NCI-H187 (cell line): ENCODE measurements at places on chromosomes 7 and 10.

- no peak for DNase-seq
Observed at GRCh38 chr7:155785536-155785935, 26.7 kb downstream of the SHH start.

- no peak for DNase-seq
Observed at GRCh38 chr7:121985476-121986030, 112.6 kb downstream of the PTPRZ1 start.

DNA sequence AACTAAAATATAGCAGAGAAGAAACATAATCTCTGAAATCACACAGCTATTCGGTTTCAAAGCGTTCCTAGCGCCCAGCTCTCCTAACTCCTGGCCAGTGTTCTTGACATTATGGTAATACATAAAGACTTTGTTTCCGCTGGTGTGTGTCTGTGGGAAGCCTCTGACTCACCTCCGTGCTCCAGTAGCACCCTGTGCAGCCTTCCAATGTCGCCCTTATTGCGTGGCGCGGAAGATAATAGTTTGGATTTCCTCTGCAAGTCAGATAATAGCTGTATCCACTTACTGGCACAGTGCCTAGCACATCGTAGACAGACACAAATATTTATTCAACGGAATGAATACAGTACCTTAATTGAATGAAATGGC, 570 bp downstream of the BMS1 start:
- no peak for DNase-seq

GRCh38 chr7:35605760-35606159, 89.2 kb downstream of the HERPUD2 start:
- DNase-seq = no peak

GRCh38 chr10:61592581-61592980, 70.1 kb upstream of the CABCOCO1 start:
- DNase-seq = no peak

DNA sequence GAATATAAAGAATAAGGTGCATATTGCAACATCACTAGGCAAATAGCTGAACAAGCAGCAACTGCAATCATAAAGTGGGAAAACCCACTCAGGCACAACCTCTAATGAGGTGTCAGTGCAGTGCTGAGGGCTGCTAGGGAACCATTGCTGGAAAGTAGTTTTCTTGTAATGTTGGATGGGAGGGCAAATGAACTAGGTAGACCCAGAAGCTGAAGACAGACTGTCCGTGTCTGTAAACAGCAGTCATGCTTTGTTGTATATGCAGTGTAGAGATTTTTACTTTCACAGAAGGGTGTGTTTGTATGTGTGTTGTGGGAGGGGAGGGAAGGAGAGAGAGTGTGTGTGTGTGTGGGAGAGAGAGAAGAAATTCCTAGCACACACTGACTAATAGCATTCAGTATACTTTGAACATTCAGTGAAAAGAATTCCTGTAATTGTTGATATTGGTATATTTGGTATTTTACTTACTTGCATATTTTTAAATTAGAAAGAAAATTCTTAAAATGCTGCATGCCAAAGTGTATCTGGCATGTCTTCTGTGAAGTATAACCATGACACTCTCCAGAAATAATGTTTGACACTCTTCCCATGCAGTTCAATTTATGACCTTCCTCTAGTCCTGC, 28.8 kb downstream of the ITGB8 start:
- no peak for DNase-seq

DNA sequence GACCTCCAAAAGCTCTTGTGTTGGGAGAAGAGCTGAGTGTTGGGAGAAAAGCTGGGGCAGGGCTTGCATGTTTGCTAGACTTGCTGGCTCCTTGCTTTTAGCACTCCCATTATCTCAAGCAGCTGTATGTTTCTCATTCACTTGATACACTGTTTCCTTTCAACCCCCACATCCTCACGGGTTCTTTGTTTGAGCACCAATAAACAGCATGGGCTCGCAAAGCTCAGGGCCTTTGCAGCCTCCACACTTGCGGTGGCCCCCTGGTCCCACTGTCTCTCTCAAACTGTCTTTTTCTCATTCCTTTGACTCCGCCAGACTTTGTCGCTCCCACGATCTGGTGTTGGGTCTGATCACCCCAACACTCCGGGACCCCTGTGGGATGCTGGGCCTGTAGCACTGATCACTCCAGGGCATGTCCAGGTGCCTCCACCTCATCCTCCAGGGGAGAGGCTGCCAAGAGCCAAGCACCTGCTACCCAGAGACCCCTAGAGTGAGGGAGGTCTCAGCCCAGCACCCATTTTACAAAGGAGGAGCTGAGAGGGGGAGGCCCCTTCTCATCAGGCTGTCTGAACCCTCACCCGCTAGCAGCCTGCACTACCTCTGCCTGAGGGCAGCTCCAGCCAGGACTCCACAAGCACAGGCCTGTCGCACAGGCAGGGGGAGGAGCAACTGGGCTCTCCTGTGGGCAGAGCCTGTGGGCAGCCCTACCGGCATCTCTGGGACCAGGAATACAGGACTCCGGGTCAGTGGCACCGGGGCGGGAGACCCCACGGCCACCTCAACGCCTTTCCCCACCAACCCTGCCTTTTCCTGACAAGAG, 49.1 kb upstream of the MSMB start:
- DNase-seq = no peak

DNA sequence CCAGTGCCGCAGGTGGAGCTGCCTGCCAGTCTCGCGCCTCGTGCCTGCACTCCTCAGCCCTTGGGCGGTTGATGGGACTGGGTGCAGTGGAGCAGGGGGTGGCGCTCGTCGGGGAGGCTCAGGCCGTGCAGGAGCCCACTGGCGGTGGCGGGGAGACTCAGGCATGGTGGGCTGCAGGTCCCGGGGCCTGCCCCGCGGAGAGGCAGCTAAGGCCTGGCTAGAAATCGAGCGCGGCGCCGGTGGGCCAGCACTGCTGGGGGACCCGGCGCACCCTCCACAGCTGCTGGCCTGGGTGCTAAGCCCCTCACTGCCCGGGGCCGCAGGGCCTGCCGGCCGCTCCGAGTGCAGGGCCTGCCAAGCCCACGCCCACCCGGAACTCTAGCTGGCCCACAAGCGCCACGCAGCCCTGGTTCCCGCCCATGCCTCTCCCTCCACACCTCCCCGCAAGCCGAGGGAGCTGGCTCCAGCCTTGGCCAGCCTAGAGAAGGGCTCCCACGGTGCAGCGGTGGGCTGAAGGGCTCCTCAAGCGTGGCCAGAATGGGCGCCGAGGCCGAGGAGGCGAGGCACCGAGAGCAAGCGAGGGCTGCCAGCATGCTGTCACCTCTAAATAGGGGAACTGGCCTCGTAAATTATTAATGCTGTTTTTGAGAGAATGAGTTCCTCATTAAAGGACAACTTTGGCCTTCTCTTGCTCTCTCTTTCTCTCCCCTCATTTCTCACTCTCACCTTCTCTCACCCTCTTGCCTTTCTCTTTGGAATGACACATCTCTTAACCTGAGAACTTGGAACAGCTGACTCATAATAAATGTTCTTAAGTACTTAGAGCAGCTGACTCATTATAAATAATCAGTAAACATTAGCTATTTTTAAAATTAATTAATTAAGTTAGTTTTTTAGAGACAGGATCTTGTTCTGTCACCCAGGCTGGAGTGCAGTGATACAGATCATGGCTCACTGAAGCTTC, 4.9 kb downstream of the ACADSB start:
- DNase-seq = no peak

DNA sequence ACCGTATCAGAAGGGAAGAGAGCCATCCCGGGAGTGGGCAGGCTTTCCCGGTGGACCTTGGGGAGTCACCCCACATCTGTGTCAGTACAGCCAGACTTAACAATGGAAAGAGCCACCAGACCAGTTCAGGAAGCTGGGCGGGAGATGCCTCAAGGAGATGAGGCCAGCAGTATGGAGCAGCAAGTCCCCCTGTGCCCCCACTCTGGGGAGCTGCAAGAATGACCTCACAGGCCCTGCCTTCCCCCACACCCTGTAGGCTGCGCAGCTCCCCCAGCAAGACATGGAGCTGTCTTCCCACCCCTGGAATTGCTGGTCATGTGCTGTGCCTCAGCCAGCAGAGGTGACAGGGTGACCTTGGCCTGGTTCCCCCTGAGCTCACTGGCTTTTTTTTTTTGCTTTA, 76.8 kb upstream of the INSIG1 start:
- no peak for DNase-seq

- DNase-seq = no peak
Observed at GRCh38 chr7:26723129-26723528, 141.3 kb downstream of the SKAP2 start.

- DNase-seq = no peak
Observed at GRCh38 chr7:87984088-87984487, 50.0 kb downstream of the ADAM22 start.

DNA sequence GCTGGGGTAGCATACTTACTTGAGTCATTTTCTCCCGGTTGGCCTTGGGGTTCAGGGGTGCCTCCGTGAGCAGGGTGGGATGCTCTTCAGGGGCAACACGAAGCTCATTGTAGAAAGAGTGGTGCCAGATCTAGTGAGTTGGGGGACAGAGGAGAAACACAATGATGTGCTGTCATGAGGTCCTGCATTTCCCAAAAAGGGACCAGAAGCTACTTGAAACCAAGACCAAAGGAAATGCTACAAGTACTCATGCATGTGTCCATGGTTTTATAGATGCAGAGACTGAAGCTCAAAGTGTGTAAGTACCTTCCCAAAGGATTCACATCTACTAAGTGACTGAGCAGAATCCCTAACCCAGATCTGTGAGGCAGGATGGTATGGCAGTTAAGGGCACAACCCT, 8.8 kb downstream of the ACTA2 start:
- no peak for DNase-seq

- no peak for DNase-seq
Observed at GRCh38 chr10:7407368-7408290, 3.2 kb downstream of the SFMBT2 start.

- no peak for DNase-seq
Observed at GRCh38 chr10:126029999-126030398, 133.6 kb downstream of the FANK1 start.

DNA sequence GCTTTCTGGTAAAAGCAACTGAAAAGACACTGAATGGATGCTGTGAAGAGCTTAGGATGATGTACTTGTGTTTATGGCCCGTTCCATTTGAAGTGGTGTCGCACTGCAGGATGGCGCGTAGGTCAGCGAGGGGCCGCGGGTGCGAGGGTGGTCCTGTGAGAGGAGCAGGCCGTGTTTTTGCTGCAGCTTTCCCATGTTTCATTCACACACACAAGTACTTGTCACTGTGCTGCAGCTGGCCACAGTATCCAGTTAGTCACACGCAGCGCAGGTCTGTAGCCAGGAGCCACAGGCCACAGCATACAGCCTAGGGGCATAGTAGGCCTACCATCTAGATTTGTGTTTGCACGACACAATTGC, 23.2 kb downstream of the WIPI2 start:
- DNase-seq = no peak

GRCh38 chr10:27717224-27717623, 28.4 kb downstream of the MKX start:
- no peak for DNase-seq

DNA sequence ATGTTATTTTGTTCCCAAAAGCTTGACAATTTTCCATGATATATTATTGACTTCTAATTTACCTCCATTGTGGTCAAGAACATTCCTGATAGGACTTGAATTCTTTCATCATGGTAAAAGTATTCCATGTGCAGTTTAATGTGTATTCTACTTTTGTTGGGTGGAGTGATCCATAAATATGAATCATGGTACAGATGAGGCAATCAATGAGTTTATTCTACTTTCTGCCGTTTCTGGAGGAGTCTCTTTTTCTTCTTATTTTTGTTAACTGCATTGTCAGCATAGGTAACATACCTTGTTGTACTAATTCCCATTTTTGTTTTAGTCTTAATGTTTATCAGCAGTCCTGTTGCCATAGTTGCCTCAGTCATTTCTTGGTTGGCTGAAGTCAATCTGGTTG, 69.6 kb downstream of the SHOC2 start:
- DNase-seq = no peak

- DNase-seq = no peak
Observed at GRCh38 chr10:94286901-94287300, 75.8 kb downstream of the NOC3L start.

DNA sequence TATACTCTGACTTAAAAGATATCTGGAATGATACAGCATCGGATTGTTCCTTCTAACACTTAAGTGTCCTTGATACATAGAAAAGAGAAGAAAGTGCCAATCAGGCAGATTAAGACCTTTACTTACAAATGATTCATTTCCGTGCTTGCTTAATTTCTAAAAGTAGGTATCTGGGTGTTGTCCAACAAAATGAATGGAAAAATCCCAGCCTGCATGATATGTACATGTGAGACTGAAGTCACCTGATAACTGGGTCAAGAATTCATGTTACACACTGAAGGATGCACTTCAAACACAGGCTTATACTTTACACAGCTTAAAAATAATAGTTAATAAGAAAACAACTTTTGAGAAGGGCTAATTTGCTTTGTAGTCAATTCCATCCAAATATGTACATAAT, 25.2 kb upstream of the PLXDC2 start:
- no peak for DNase-seq

DNA sequence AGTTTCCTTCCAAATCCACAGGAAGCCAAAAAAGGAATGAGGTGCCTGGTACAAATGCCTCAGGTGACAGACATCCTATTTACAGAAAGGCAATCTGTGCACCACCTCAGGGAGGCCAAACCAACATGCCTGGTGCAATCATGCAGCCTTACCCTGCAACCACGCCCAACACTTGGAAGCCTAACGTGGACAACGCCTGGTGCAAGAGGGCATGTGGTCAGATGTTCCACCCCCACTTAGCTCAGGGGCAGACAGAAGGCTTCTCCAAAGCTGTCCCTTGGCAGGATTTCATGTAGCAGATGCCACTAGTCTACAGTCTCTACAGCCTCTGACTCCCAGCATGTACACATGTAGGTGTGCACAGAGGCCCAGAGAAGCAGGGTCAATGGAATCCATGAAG, 89.5 kb downstream of the KCNMA1 start:
- no peak for DNase-seq

DNA sequence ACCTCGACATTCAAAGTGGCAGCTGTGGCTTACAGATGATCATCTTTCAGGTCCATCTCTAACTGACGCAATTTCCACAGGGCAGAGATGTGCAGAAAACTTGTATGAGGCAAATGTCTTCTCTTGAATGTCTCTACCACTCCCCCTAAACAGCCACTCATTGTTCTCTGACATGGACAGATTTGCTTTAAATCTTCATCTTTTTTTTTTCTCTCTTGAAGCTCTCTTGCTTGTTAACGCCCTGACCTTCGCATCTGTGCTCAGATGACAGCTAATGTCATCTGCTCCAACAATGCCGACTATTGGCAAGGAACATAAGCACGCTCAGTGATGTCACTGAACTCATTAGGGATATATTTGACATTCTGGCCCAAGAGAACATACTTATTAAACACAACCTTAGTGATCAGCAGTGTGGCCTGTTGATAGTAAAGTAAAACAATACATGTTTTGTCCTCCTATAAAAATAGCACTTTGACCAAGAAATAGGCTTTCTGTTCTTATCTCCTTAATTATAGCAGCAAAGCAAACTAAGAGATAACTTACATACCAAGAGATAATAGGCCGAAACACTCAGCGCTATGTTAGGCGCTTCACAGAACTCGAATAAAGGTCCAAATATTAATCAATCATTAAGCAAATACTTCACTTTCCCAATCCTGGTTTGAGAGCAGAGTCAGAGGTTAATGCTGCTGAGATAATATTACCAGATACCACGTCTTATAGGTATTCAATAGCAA, 583.5 kb downstream of the PARD3 start:
- no peak for DNase-seq

- DNase-seq = no peak
Observed at GRCh38 chr10:117444497-117445040, 69.3 kb upstream of the PDZD8 start.

- DNase-seq = no peak
Observed at GRCh38 chr7:137577184-137577583, 233.7 kb upstream of the PTN start.
